ENCODE measurements at places on chromosomes 12 and 14.

GRCh38 chr12:99035803-99036202, 390.7 kb downstream of the APAF1 start:
- no peak for DNase-seq

DNA sequence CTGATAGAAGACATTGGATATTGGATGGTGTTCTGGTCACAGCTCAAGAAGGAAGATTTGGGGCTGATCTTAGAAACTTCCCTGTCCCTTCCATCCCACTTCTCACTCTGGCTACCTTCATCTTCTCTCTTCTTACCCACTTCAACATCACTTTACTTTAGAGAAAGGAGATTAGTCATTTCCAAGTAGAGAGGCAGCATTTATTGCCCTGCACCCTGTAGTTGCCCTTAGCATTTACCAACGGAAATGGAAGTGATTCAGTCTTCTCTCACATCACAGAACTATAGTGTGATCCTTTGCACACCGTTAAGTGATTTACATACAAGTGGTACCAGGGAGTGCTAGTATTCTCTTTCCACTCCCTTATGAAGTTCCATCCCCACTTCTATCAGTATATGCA, 52.4 kb downstream of the PHLDA1 start:
- DNase-seq, result peak; percentile 61

- DNase-seq, result no peak
These were observed 673.2 kb downstream of the RERGL start for GRCh38 chr12:17416748-17417147.

DNA sequence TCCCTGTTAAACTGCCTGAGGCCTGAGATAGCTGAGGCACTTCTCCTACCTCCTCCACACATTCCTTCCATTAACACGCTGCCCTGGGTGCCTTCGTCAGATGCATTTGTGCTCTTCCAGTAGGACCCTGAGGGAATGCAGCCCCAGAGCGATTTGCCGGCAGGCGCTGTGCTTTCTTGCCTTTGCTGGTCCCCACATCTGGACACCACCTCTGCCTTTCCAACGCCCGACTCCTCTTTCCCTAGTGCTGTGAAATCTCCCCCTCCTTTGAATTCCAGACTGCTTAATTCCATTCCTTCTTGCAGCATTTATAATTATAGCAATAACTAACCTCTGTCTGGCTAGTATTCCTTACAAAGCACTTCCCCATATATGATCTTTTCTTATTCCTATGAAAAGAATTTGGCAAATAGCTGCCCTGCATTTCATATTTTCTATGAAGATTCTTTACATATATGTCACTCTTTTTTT, 88.4 kb downstream of the C12orf75 start:
- no peak for DNase-seq

GRCh38 chr14:72303930-72304329, 371.7 kb downstream of the RGS6 start:
- DNase-seq, result no peak

GRCh38 chr14:101070540-101071492, 167.3 kb upstream of the RTL1 start:
- DNase-seq, result no peak

DNA sequence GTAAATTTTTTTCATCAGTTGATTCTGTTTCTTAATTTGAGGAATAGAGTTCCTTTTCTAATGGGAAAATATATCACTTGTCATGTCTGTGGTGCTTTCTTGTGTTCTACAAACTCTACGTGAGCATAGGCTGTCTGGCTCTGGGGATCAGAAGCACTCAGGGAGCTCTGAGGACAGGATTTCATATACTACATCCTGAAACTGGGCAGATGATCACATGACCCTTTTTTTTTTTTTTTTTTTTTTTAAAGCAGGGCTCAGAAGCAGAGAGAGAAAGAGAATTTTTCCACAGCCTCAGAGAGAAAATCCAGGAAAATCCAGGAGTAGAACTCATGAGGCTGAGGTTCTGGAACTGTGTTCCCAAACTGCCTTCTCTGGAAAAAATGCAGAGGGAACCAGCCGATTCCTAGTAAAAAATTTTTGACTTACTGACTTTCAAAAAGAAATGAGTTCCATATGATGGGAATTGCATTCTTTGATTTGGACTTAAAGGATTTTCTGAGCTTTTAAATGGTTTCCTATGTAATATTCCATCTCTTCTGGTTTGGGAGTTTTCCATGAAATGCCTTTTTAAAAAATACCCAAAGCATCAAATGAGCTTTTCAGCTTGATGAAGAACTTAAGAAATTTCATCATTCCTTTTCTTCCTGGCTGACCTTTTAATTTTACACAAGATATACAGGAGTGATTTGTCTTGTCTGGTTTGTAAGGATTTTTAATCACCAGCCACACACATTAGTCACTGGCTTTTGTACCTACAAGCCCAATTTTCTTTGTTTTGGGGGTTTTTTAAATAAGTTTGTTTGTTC, 183.1 kb upstream of the HIF1A start:
- no peak for DNase-seq

GRCh38 chr14:82398256-82398655, 864.6 kb upstream of the SEL1L start:
- no peak for DNase-seq

DNA sequence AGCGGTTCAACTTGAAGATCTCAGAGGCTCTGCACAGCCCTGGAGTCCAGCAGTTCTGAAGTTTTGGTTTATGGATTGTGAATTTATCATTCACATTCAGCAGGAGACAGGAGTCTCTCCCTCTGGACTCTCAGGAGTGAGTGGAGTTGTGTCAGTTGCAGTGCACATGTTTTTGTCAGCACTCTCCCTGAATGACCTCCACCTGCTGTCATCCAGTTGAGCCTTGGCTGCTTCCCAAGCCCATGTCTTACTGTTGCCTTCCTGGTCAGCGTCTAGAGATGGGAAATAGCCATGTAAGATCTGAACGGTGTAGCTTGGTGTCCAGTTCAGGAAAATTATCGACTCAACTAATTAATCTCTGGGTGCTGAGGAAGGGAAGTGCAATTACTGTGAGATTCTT, 133.2 kb downstream of the PRKCH start:
- no peak for DNase-seq

DNA sequence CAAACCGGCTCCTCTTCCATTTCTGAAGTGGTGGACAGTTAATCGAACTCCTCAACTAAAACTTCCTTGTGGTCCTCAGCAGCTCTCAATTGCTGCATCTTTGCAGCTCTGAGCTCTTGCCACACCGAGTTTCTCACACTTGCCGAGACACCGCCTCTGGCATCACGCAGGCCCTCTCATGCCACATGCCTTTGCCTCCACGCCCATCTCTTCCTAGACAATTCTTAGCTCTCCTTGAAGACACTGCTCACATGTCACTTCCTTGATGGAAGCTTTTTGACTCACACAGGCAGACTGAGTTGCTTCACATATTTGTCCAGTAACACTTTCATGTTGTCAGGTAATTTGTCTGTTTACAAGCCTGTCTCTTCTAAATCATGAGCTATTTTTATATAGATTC, 29.2 kb downstream of the KCNA1 start:
- no peak for DNase-seq

DNA sequence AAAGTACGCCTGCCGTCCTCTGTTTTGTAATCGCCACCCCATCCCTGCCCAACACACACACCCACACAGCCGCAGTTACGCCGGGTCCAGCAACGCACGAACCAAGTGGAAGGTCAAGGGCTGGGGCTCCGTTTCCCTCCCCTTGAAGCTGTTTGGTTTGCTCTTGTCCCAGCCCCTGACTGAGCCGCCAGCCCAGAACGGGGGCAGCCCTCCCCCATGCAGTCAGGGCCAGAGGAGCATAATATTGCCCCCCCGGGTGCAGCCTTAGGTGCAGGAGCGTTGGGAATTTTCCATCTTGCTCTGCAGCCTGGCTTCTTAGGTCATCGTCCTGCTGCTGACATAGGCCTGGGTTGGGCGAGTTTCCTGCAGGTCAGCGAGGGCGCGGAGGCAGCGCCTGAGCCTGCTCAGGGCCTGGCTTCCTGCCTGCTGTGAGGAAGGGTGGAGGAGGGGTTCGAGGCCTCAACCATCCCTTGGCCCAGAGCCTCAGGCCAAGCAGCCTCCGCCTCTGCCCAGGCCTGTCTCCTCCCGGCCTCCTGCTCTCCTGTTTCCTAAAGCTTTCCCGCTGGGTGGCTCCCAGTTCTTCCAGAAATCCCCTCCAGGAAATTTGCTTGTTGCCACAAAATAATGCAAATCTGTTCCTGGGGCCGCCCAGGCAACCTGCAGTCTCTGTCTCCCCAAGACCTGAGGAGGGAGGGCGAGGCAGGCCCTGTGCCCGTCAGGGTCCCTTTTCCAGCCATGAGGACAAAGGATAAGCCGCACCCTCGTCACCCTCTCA, 44.5 kb downstream of the PSMA6 start:
- DNase-seq, result no peak

DNA sequence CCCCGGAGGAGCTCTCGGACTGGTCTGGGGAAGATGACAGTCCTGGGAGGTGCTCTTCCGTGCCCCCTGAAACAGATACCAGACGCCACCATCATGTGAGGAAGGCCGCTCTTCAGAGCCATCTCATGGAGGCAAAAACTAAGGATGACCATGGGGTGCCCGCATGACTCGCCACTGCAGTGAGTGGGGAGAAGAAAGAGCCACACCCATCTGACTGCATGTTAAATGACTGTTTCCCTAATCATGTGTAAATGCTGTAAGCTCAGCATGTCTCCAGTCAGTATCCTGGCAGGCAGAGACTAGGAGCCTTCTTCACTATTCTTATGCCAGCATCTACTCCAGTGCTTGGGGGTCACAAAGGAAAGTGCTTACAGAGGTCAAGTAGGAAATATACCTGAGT, 4.0 kb downstream of the STON2 start:
- no peak for DNase-seq

GRCh38 chr14:76697246-76697905, 63.9 kb upstream of the VASH1 start:
- DNase-seq, result no peak

DNA sequence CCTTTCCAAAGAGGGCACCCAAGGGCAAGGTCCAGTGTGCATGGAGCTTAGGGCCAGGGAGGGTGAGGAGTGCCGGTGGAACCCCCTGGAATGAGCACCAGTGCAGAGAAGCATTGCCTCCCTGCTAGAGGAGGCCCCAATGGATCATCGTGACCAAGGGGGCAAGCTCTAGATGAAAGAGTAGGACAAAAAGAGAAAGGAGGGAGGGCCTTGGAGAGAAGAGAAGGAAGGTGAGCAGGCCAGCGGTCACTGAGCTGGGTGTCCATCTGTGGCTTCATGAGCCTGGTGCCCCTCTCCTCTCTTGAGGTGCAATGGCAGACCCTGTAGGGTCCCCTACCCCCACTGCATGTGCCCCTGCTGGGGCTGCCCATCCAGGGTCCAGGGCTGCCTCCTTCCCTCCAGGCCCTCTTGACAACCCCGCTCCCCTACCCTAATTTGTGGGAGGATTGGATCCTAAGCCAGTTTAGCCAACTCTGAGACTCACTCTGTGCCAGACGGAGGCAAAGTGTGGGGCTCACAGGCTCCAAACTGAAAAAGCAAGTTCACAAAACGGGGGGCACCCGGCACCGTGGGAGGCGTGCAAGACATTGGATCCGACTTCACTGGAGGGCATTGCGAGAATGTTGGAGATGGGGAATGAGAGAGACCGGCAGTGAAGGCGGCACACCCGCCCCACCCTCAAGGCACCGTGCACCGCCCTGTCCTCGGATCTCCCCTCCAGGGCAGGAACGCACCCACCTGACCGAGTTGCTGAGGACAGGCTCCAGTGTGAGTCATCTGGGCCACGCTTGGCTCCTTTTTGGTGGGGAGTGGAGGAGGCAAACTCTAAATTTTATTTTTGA, 207.5 kb downstream of the KIF26A start:
- DNase-seq, result no peak

DNA sequence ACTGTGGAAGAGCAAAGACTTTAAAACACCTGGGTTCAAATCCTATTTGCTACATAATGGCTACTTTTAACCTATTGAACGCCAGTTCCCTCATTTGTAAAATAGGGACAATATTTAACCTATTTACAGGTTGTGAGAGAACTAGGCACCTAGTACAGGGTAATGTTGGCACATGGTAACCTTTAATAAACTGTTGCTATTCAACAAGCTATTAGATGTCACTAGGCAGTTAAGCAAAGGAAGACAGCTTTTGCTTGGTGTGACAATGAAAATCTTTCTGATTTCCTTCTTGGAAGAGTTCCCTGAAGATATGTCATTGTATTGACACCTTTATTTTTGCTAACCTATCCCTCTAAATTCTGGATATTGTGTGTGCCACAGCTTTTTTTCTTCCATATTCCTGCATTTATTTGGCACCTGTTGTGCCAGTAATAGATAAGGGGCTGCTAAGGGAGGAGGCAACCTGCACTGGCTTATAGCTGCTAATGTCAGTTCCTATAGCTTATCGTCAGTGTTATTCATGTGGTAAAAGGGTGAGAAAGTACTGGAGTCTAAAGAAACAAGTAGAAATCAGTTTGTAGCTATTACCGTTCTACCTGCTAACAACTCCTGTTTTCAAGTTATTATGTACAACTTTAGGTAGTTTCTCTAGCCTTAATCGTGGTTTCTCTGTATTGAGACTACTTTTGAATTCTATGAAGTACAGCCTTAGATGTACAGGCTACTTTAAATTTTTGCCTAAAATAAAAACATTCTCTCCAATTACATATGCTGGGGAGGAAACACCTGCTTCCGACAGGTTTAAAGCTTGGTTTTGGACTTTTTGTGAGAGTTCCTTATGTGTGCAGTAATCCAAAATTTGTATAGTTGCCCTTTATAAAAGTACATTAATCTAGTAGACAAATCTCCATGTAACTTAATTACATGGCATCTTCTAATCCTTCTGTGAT, 24.3 kb downstream of the HIF1A start:
- peak; percentile 43 for DNase-seq

GRCh38 chr12:49092086-49092815, 2.4 kb downstream of the DHH start:
- DNase-seq, result peak; percentile 67

GRCh38 chr12:24200010-24200409, 250.5 kb upstream of the SOX5 start:
- no peak for DNase-seq

DNA sequence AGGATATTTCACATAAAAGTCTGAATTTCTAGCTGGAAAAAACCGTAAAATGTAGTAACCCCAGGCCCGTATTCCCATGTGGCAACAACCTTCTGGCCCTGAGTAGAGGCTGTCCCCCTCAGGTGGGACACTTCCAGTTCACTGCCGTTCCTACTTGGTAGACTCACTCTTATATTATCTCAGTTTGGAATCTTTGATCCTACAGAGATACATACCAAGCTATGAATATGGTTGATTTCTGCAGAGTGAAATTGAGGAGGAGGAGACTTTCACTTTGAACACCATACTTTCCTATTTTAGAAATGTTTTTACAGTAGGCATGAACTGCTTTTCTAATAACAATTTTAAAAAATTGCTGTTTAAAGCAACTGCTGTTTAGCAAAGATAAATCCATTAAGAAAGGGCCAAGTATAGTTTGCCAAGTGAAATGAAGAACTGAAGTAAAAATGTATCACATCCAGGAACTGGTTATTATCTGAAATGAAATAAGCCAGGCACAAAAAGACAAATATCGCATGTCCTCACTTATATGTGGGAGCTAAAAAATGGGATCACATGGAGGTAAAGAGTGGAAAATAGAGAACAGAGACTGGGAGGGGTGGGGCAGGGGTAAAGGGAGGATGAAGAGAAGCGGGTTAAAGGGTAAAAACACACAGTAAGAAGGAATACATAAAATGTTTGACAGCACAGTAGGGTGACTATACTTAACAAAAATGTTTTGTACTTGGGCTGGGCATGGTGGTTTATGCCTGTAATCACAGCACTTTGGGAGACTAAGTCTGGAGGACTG, 92.8 kb upstream of the METAP2 start:
- DNase-seq, result no peak
